NCI-H2227 treated with DMSO at 0.1 percent for 48 hours (cell line): ENCODE measurements at places on chromosomes 3 and 15.

DNA sequence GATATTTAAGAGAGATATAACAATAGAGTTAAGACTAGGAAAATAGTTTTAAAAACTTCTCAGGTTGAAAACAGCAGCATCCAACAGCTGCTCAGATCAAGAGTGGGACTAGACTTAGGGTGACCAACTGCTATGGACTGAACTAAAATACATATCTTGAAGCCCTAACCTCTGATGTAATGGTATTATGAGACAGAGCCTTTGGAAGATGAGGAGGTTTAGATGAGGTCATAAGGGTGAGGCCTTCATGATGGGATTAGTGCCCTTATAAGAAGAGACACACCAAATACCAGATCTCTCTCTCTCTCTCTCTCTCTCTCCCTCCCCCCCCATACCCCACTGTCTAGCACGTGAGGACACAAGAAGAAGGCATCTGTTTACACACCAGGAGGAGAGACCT lies 37.4 kb upstream of the GALNT15 start:
- DNase-seq: no peak

GRCh38 chr3:69959581-69959980 lies 40.0 kb upstream of the SAMMSON start:
- DNase-seq: no peak

GRCh38 chr15:97703400-97703799 lies 257.1 kb upstream of the ARRDC4 start:
- no peak for DNase-seq

GRCh38 chr3:133130168-133130567 lies 92.0 kb downstream of the TMEM108 start:
- no peak for DNase-seq

- DNase-seq: no peak
Observed at GRCh38 chr3:2567451-2567850, 468.8 kb downstream of the CNTN4 start.

DNA sequence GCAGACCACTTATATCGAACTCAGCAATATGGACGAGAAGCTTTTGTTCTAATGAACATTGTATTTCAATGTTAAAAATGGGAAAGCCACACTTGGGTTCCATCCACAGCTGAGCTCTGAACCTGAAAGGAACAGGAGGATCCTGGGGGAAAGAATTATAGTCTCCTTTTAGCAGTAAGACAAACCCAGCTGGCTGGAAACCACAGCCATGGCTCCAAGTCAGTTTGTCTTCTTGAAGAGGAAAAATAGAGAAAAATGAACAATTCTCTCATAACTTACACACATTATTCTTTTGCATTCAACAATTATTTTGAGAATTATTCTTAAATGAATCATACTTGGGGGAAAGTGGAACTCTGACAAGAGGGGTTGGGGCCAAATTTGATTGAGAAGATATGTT lies 149.2 kb upstream of the VEPH1 start:
- DNase-seq: no peak

DNA sequence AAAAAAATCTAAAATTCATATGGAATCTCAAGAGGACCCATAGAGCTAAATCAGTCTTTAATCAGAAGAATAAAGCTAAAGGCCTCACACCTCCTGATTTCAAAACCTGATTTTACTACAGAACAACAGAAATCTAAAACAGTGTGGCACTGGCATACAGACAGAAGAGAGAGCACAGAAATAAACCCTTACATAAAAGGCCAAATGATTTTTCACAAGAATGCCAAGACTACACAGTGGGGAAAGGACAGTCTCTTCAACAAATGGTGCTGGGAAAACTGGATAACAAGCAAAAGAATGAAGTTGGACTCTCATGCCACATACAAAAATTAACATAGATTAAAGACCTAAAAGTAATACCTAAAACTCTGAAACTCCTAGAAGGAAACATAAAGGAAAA lies 10.1 kb downstream of the TOP2B start:
- DNase-seq: no peak

GRCh38 chr3:29555590-29555989 lies 274.7 kb downstream of the RBMS3 start:
- DNase-seq: no peak

- no peak for DNase-seq
Observed at GRCh38 chr3:16370872-16371740, 106.1 kb downstream of the OXNAD1 start.
